ENCODE measurements at places on chromosomes 1 and 21.

GRCh38 chr1:193058529-193059281 lies 455 bp downstream of the UCHL5 start:
- peak; percentile 42 for DNase-seq

GRCh38 chr1:70143048-70143659 lies 62.2 kb downstream of the LRRC40 start:
- no peak for DNase-seq

DNA sequence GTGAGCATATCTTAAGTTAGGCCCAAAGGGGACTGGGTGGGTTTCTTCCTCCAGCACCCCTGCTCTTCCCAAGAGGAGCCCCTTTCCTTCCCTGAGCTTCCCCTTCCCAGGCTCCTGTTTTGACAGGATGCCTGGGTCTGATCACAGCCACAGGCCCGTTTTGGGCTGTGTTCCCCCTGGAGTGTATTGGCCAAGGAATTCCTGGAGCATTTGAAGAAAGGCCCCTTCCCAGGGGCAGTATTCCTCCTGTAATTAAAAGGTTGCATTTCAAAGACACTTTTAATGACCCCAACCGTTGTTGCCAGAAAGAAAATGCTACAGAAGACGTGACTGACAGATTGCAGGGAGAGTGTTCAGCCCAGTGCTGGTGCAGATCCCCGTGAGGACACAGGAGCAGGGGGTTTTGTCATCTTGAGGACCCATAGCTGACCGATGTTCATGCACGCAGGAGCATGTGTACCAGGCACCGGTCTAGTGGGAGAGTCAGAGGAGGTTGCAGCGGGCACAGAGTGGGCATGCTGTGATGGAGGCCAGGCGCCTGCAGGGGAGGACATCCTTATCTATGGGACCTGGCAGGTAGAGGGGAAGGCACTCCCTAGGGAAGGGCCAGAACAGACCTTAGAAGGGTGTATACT lies 19.3 kb upstream of the LBR start:
- DNase-seq: no peak

DNA sequence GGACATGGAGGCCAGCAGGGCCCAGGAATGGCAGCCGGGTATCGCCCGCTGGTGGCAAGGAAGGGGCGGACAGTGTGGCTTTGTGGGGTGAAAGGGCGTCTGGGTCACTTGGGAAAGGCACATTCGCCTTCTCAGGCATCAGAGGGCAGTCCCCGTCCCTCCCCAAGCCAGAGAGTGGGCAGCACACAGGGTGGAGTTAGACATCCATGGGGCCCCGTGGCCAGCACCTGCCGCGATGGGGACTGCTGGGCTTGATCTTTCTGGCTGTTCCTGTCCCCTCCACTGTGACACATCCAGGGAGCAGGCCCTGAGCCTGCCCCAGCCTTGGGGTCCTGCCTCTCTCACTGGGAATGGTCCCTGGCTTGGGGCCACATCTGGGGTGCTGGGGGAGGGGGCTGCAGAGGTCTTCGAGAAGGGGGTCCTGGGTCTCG lies 4.0 kb upstream of the TRPM2 start:
- DNase-seq: no peak

GRCh38 chr1:40736085-40736531 lies 44.6 kb downstream of the NFYC start:
- DNase-seq: no peak

DNA sequence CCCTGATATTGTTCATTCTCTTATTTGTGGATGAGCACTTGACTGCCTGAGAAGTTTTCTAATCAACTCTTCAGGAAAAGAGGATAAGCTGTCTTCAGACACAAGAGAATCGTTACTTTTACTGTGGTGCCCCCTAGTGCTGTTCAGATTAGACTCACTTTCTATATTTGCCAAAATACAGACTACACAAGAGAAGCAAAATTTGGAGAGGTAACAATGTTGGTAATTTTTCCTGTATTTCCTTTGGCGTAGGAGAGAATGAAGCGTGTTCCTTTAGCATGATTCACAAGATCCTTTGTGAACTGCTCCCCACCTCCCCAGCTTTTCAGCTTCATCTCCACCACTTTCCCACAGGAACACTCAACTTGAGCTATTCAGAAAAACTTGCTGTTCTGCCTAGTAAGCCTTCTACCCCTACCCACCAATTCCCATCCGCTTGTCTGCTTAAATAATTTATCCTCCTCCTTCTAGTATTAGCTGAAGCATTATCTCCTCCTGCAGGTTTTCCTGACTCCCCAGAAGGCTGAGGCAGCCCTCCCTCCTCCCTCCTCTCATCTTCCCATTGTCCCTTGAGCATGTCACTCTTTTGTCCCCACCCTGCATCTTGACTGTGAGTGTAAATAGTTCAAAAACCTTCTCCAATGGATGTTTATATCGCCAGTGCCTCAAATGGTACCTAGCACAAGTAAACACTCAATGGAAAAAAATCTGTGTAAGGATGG lies 4.5 kb downstream of the TNFSF4 start:
- no peak for DNase-seq

GRCh38 chr1:77085109-77085508 lies 134.1 kb downstream of the PIGK start:
- DNase-seq: no peak

- DNase-seq: no peak
These were observed 64.3 kb upstream of the COL6A1 start for GRCh38 chr21:45917241-45917640.

DNA sequence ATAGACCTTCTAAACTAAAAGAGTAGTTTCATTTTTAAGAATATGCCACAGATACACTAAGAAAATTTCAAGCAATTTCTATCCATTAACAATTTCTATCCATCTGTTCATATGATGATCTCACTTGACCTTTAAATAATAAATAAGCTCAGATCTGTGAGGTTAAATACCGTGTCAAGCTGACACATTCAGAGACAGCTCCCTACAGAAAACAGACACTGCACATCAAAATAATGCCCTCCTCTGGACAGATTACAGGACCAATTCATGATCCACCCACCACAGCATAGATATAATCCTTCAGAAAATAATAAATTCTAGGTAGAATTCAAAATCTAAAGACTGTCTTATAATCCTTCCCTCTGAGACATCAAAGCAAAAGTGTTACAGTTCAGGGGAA lies 49.4 kb upstream of the SEC16B start:
- DNase-seq: no peak

- DNase-seq: no peak
These were observed 26.3 kb upstream of the SLC5A9 start for GRCh38 chr1:48196237-48196636.

All from SIG-M5 (cell line).